ENCODE measurements at places on chromosomes 4 and X.

GRCh38 chrX:93461060-93461459 is 212.3 kb downstream of the NAP1L3 start:
- no peak for DNase-seq

DNA sequence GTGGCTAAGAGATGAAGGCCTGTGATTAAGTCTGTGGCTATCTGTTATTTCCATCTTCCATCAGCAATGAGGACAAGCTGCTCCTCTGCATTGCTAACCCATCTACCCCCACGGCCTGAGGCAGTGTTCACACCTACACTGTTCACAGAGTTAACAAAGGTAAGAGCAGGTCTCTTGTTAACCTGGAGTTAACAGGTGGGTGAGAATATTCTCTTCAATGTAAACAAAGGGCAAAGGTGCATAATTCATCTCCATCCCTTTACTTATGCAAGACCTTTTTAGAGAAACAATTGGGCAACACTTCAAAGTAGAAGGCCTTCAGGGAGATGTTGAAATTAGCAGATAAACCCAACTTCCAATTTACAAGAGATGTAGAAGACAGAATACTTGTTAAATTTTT is 2.8 kb downstream of the SLC35A2 start:
- no peak for DNase-seq

DNA sequence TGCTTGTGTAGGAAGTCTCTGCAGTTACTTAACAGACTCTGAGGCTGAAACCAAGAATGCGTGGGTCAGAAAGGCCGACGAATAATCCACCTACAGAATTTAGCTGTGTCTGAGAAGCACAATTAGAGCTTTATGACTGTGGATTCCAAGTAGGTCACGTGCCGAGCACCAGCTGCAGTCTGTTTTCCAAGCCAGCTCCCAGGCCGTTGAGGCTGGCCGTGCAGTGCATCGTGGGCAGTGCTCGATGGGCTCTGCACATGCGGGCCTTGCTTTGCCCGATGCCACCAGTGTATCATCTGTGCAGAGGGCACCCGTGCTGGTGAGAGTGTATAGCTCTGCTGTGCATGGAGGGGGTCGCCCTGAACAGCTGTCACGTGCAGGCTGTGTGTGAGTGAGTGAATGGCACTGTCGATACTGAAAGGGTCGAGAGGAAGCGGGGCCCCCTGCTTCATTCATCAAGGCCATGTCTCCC is 67.5 kb upstream of the CLDN34 start:
- DNase-seq = peak; percentile 15

GRCh38 chrX:110315551-110315950 is 2.3 kb downstream of the AMMECR1 start:
- no peak for DNase-seq

DNA sequence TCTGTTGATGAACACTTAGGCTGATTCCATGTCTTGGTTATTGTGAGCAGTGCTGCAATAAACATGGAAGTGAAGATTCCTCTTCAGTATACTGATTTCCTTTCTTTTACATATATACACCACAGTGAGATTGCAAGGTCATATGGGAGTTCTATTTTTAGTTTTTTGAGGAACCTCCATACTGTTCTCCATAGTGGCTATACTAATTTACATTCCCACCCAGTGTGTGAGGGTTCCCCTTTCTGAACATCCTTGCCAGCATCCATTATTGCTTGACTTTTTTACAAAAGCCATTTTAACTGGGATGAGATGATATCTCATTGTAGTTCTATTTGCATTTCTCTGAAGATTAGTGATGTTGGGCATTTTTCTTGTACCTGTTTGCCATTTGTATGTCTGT is 80.5 kb upstream of the GALNT7 start:
- no peak for DNase-seq

DNA sequence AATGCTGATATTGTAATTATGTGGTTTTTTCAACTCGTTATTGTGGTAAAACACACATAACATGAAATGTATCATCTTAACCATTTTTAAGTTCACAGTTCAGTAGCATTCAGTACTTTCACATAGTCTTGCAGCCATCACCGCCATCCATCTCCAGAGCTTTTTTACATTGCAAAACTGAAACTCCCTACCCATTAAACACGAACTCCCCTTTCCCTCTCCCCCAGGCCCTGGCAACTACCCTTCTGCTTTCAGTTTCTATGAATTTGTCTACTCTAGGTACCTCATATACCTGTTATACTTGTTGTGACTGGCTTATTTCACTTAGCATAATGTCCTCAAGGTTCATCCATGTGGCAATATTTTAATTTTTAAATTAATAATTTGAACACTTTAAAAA is 380.6 kb downstream of the MAPK10 start:
- DNase-seq = no peak

- no peak for DNase-seq
Measured at GRCh38 chr4:4408132-4408523, 21.2 kb downstream of the NSG1 start.

DNA sequence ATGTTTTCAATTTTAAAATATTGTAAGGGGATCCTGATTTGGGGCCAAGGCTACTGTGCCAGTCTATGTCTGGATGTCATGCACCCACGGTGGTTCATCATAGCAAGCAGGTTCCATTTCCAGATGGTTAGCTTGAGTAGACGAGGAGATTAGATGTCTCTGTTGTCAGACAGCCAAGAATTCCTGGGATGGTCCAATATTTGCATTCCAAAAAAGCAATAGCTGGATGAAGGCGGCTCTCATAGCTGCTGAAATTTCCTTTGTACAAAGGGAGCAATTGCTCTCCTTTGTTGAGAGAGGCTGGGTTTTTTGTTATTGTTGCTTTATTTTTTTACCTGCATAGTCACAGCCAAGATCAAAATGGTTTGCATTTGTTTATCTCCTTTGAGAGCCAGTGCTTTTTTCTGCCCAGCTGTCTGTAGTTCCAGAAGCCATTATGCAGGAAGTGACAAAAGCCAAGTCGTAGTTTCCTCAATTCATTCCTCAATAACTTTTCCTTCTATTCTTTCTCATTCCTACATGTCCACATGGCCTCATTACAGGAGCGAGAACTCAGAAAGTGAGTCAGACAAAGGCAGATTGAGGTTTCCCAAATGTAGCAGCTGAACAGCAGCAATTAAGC is 107.9 kb downstream of the MMRN1 start:
- DNase-seq = no peak

- no peak for DNase-seq
Measured at GRCh38 chrX:20995829-20996228, 378.4 kb upstream of the CNKSR2 start.

DNA sequence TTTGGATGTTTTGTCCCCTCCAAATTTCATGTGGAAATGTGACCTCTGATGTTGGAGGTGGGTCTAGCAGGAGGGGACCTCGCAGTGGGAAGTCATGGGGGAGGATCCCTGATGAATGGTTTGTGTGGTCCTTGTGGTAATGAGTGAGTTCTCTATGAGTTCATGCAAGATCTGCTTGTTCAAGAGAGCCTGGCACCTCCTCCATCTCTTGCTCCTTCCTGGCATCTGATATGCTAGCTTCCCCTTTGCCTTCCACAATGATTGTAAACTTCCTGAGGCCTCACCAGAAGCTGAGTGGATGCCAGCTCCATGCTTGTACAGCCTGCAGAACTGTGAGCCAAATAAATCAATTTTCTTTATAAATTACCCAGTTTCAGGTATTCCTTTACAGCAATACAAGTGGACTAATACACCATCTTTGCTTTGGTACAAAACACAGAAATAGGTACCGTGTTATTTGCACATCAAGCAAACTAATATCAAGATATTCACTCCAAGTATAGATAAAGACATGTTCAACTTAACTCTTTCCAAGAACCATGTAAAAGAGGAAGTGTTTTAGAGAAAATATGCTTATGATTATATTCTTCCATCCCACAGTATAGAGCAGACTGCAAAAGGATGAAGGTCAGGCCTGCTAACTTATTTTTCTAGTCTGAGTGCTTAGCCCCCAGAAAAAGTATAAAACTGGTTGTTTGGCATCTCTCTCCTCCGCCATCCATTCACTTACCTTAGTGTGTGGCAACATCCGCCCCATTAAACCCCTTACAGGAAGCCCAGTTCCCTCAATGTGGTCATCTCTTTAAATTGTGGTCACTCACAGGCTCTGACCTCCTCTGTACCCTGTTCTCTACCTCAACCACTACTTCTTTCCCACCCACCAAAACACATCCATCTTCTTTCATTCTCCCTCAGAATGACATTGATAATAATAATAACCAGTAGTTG is 6.7 kb downstream of the ARAP2 start:
- no peak for DNase-seq

DNA sequence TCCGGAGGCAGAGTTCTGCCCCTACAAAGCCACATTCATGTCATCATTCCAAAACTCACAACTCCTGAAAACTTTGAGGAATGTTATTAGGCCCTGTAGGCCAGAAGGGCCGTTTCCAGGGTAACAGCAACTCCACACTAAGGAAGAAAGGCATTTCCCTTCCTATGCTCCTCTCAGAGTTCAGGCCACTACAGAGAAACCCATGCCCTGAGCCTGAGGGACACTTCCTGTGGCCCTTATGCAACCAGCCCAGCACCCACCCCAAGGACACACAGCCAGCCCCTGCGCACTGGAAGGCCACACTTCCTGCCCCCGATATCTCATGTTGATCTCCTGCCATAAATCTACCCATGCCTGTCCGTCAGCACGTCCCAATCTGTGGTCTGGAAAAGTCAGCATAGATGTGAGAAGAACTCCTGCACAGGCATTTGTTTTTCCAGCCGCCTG is 289.3 kb downstream of the BCOR start:
- DNase-seq = no peak

- DNase-seq = no peak
Measured at GRCh38 chr4:146346276-146346675, 131.9 kb downstream of the REELD1 start.

DNA sequence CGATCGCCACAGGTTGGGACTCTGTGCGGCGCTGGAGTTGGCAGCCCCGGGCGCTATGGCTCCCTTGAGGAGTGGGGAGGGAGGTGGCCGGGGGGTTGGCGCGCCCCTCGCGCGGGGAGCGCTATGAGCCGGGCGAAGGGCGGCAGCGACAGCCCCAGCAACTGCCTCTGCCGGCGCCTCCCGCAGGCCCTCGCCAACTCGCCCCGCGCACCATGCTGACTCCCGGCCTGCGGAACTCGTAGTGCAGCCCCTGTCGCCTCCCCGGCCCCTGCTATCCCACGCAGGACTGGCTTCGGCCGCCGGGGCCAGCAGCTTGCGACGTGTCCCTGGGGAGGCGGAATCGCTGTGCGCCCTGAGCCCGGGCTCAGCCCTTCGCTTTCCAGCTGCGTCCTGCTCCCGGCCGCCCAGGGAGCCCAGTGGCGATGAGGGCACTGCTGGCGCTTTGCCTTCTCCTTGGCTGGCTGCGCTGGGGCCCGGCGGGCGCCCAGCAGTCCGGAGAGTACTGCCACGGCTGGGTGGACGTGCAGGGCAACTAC is 415 bp downstream of the SHISA3 start:
- DNase-seq = no peak

- no peak for DNase-seq
Measured at GRCh38 chrX:55143621-55144020, 54.8 kb downstream of the PAGE2 start.

GRCh38 chrX:56029188-56029587 is 203.0 kb upstream of the KLF8 start:
- DNase-seq = no peak

DNA sequence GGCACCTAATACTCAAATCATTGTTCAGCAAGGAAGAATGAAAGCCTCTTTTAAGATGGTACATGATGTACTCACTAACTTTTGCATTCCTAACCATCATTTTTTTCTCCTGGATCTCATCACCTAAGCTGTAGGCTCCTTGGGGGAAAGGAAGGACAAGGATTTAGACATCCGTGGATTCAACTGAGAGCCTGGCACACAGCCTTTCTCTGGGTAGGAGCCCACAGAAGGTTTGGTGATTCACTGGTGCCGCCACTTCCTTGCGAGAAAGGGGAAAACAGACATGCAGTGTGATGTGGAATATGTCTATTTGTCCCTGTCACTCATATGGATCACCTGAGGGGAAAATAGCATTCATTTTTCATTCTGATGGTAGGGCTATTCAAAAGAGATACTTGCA is 147.3 kb downstream of the PCDH7 start:
- no peak for DNase-seq
